ENCODE measurements at places on chromosomes 7 and 10.
A peak's percentile ranks its signal among the peaks of the same experiment; 100 is the strongest.

DNA sequence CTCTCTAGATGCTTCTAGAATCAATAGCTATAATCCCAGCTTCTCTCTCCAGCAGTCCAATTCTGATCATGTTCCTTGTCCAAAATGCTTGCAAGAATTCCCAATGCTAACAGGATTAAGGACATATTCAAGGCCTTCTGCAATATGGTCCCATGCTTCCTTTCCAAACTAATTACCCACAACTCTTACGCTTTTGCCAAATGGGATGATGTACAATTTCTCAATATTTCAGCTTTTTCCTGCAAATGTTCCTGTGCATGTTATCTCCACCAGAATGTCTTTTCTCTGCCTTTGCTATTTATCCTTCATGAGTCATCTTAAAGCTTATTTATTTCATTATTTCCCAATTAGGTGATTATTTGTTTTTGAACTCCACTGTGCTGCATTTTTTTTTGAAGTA, 556.4 kb downstream of the SORCS1 start:
- H3K4me1 ChIP-seq = no peaks in the 10 kb centered on the region
- H3K27ac ChIP-seq = no peak overlapping the region
- no peaks in the 10 kb centered on the region for H3K27me3 ChIP-seq
- no peaks in the 10 kb centered on the region for H3K36me3 ChIP-seq
- no peak for DNase-seq

- H3K4me1 ChIP-seq = peaks cover 4% of the 10 kb centered on the region
- H3K27me3 ChIP-seq = peaks cover 15% of the 10 kb centered on the region
- H3K36me3 ChIP-seq = no peaks in the 10 kb centered on the region
- H3K27ac ChIP-seq = no peak overlapping the region
Measured at GRCh38 chr10:89838044-89838615, 136.7 kb downstream of the KIF20B start.

DNA sequence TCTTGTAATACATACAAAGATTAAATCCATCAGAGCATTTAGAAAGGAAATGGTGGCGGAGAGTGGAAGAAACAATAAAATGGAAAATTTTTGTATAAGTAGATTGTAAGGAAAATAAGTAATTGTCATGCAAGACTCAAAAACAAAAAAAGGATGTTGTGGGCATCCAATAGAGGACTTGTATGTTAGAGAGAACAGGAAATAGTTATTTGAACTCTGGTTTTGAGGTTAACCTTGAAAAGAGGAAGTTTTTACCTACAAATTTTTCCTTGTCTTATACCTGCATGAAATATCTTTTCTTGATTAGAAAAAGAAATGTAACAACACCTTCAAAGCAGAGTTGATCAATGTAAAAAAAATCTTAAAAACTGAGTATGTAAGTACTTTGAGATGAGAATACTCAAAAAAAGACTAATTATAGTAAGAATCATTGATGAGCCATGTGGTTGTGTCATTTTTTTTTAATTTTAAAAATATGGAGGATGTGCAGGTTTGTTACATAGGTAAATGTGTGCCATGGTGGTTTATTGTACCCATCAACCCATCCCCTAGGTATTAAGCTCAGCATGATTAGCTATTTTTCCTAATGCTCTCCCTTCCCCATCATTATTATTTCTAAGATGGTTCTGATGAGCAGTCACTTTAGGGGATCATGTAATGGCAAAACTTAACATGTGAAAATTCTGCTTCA, 11.9 kb downstream of the TMEM106B start:
- H3K4me1 ChIP-seq = no peaks in the 10 kb centered on the region
- DNase-seq = peak; percentile 12
- H3K27me3 ChIP-seq = no peaks in the 10 kb centered on the region
- H3K4me3 ChIP-seq = no peak overlapping the region
- no peaks in the 10 kb centered on the region for H3K36me3 ChIP-seq
- H3K27ac ChIP-seq = no peak overlapping the region

- no peaks in the 10 kb centered on the region for H3K4me1 ChIP-seq
- no peak overlapping the region for H3K4me3 ChIP-seq
- H3K27ac ChIP-seq = no peak overlapping the region
- no peak for DNase-seq
- H3K36me3 ChIP-seq = no peaks in the 10 kb centered on the region
Measured at GRCh38 chr10:47176903-47177868, 122.8 kb upstream of the GDF10 start.

DNA sequence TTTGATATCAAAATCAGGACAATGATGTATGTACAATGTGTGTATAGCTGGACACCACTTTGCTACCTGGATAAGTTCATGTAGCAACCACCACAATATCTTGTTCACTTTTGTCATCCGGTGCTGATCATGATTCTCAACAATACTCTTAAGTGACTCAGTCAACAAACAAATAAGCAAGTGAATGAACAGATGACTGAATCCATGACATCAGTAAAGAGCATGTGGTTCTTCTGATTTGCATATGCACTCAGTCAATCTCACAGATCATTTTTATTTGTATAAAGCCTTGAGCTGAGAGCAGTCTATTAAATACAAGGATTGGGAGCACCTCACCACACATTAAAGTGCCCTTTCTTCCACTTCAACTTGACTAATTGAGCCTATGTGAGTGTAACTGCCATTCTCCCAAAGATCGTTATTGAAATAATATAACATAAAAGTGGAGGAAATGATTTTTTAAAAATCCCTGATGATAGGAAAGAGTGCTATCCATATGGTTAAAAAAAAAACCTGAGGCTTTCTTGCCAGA, 69.5 kb downstream of the NPSR1 start:
- H3K27me3 ChIP-seq = no peaks in the 10 kb centered on the region
- no peak for DNase-seq
- H3K4me1 ChIP-seq = no peaks in the 10 kb centered on the region
- H3K4me3 ChIP-seq = no peak overlapping the region
- no peaks in the 10 kb centered on the region for H3K36me3 ChIP-seq
- no peak overlapping the region for H3K27ac ChIP-seq
